Neural crest cell (in vitro differentiated cells): ENCODE measurements at places on chromosomes 5 and 9. TPM values are rescaled to one million over a fixed set of nuclear protein-coding genes. Genes with fewer than 3 reads are reported as not detected.

DNA sequence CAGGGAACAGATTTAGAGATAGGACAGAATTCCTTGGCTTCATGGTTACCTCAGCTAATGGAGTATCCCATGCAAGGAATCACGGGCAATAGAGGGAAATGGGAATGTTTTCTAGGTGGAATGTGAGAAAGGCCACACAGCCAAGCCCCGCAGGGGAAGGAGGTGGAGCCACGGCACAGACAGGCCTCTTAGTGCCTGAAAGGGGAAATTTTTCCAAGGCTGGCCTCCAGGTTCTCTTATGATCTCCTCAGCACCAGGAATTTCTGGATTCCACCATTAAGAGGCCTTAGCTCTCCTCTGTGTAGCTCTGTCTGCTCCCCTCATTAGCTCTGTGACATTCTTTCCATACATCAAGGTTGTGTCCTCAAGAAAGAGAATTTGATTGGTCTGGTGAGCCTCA, 124.7 kb downstream of the GALNT10 start:
- H3K36me3 ChIP-seq, result no peaks in the 10 kb centered on the region
- H3K4me3 ChIP-seq, result no peak overlapping the region
- H3K27ac ChIP-seq, result no peak overlapping the region
- peaks cover 17% of the 10 kb centered on the region for H3K4me1 ChIP-seq
- DNase-seq, result no peak

DNA sequence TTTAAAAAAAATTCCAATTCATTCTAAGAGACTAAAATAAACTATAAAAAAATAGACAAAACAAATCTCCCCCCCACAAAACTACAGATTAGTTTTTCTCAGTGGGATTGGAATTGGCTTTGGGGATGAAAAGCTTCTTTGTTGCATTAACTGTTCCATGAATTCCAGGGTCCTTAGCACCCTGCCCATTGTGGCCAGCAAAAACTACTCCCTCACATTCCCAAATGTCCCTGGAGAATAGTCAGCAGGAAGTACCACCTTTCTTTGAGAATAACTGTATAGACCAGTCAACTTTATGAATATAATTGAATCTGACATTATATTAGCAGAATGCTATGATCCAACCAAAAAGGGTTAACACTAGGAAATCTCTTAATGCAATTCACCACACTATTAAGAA, 147.9 kb downstream of the LPAR1 start:
- DNase-seq, result no peak
- no peak overlapping the region for H3K4me3 ChIP-seq
- no peaks in the 10 kb centered on the region for H3K27me3 ChIP-seq
- no peaks in the 10 kb centered on the region for H3K36me3 ChIP-seq

DNA sequence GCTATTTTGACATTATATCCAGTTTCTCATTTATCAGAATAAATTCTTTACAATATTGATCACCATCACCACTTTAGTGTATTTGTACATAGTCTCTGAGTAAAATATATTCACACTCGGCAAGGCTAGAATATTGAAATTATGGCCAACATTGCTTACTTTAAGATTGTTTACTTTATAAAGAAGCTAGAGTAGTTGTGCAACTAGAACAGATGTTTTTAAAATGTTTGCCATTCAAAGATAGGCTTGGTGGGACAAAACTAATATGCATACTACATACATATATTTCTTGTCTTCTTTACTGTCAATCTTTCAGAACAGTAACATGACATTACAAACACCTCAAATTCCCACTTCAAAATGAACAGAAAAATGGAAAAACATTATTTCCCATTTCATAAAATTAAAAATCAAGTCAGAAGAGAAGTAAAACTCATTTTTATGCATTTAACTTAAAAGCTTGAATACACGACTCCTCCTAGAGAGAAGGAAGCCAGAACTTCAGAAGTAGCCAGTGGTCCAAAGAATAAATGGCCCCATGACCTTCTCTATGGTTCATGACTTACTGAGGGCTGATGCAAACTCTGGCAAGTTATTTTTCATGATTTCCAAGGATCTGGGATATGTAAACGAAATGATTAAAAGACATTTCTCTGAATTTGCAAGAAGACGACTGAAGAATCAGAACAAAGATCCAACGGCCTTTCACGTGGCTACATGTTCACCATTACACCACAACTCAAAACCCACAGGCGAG, 14.1 kb downstream of the MTX3 start:
- H3K27me3 ChIP-seq, result no peaks in the 10 kb centered on the region
- H3K4me3 ChIP-seq, result no peak overlapping the region
- peaks cover 14% of the 10 kb centered on the region for H3K4me1 ChIP-seq
- H3K36me3 ChIP-seq, result peaks cover 19% of the 10 kb centered on the region

DNA sequence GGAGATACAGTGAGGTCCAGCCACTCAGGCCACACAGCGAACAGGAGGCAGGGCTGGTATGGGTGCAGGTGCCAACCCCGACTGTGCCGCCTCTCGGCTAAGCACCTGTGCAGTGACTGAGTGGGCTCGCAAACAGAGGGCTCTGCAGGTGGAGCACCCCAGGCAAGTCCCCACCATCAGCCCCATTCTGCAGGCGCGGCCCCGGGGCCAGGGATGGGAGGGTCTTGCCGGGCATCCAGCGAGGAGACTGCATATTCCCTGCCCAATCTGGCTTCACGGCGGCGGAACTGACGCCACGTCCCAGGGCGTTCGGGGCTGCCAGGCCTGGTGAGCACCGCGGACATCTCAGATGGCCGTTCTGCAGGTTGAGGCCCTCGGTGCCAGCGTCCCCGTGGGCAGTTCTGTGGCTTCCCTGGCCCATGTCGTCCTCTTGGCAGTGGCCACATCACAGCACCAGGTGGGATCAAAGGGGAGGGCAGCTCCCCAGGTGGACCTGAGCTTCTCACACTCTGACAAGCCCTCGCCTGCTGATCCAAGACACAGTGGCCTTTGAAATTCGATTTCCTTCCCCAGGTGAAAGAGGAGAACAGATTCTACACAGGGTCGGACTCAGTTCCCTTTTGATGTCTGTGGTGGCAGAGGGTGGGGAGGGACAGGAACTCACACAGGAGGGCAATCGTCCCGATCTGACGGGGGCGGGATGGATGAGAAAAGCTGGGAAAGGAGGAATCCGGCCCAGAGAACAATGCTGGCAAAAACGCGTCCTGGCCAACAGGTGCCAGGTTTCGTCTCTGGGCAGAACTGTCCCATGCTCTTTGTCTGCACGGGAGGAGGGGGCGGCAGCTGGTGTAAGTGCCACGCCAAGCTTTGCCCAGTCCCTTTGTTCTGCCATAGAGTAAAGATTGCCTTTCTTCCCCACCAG, 18.8 kb downstream of the DBH start:
- no peak overlapping the region for H3K4me3 ChIP-seq
- H3K36me3 ChIP-seq, result no peaks in the 10 kb centered on the region
- no peak overlapping the region for H3K27ac ChIP-seq
- peaks cover 9% of the 10 kb centered on the region for H3K4me1 ChIP-seq

Gene SPAG8
- total RNA-seq, result 1.4 TPM in 2 replicates

Gene TUSC1
- total RNA-seq, result not detected in 2 replicates

Gene CDX1
- not detected in 2 replicates for total RNA-seq

Gene NRG2
- total RNA-seq, result 0.64 and 0.82 TPM in 2 replicates

Gene PHF24
- 0.63 and 1.2 TPM in 2 replicates for total RNA-seq

Gene LOX
- 1.2 and 1.4 TPM in 2 replicates for total RNA-seq
